ENCODE measurements at places on chromosomes 1 and 21.

GRCh38 chr1:241024834-241025233, 332.2 kb downstream of the RGS7 start:
- DNase-seq = no peak

GRCh38 chr1:57860931-57861565, 437.2 kb upstream of the DAB1 start:
- DNase-seq = no peak

DNA sequence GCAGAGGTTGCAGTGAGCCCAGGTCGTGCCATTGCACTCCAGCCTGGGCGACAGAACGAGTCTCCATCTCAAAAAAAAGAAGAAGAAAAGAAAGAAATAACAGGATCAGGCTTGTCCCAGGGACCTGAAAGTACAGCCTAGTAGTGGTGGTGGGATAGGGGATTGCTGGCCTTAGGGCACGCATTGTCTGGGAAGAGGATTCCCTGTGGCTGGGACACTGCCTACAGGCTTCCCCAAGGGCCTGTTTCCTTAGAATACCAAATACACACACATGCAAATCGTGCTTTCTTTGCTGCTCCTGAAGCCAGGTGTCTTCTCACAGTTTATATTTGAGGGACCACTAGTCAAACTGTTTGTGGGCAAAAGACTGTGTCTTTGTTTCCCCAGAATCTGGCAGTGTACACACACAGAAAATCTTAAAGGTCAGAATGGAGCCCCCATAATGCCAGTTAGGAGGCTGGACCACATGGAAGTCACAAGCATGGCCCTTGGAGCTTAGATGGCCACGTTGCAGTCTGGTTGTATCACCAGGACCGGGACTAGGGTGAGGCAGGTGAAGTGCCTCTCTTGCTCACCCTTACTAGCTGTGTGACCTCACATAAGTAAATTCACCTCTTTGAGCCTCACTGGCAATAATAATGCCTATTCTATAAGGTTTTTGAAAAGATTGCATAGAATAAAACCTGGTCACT, 12.7 kb upstream of the ASAP3 start:
- DNase-seq = no peak

DNA sequence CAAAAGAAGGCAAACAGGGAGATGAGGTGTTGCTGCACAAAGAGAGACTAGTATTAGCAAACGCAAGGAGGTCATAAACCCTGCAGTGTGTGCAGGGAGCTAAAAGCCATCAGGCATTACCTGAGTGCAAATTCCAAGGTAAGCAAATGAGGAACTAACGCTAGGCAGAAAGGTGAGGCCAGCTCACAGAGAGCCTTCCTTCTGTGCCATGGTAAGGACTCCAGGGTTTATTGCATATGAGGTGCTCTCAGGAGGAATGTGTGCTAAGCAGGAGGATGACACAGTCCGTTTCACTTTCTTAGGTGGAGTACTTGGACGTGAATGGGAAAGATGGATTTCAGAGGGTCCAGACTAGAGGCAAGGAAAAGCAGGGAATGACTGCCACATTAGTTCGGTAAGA, 44.6 kb upstream of the MYBPHL start:
- DNase-seq = no peak

All from CD4-positive, alpha-beta T cell treated with Interleukin-12 subunit alpha and Interleukin-12 subunit beta, for 1 hour (primary cell).